ENCODE measurements at places on chromosomes 11 and 22.

GRCh38 chr11:15692739-15693138 lies 578.0 kb downstream of the INSC start:
- peak; percentile 4 for DNase-seq

GRCh38 chr22:33715237-33715985 lies 204.9 kb downstream of the LARGE1 start:
- no peak for DNase-seq

DNA sequence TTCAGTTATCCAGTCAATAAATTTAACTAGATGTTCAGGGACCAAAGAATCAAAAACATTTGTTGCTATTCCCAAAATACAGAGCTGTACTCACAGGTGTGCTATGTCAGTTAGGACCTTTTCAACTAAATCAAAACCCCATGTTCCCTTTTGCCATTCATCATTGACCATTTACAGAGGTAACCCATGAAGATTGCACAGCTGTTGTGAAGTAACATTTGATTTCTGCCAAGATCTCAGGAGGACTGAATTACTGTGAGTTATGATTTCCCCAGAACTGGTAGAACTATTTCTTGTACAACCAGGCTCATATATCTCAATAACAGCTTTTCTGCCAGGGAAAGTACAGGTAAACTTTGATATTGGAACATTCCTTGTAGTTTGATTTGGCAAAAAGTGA lies 131.1 kb upstream of the FIBIN start:
- no peak for DNase-seq

DNA sequence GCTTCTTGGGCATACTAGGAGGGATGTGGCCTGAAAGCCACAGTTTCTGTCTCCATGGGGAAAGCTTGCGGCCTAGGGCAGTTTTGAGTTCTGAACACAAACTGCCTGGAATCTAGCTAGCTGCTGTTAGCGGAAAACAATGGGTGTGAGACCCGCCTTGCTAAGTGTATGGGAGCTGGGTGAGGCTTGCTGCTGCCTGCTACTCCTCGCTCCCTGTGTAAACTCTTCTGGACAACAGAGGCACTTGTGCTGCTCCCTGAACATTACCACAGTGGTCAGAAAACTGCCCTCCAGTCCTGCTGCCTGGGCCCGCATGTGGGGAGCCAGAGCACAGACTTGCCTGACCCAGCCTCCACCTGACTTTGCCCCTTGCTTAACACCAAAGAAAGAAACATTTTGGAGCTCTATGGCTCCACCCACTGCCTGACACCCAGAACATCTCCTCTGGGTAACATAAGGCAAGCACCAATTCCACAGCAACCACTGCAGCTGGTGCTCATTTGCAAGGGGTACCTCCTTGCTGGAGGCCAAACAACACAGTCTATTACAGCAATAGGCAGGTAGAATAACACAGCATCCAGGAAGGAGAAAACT lies 766.3 kb upstream of the RAG2 start:
- no peak for DNase-seq

DNA sequence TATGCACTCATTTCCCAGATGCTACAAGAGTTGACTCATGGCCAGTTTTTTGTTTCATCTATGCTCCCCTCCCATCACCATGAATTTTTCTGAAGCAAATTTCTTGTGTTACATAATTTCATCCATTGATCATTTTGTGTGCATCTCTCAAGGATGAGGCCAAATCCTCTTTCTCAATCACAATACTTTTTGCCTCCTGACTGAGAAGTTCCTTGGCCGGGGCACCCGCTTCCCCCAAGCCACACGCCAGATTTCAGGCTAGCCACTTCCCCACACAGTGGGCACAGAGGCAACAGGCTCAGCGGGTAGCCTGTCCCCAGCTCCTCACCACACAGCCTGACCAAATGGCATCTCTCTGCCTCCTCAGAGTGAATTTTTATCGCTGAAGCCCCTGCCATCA lies 9.8 kb upstream of the DSCAML1 start:
- no peak for DNase-seq

DNA sequence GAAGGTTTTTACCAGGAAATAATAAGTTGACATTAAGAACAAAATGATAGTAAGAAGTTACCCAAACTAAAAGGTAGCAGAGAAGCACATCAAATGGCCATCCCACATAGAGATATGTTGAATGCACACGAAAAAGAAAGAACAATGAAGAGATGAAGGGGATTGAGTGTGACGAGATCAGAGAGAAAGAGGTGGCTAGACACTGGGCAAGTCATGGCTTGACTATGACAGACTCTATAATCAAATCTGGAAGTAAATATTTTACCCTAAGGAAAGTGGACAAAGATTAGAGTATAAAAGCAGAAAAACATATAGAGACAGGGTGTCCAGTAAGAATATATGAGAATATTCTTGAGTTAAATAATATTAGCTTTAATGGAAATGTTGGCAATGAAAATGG lies 31.4 kb downstream of the CASP12 start:
- no peak for DNase-seq

GRCh38 chr11:60164550-60165075 lies 18.3 kb downstream of the MS4A6A start:
- peak; percentile 3 for DNase-seq

DNA sequence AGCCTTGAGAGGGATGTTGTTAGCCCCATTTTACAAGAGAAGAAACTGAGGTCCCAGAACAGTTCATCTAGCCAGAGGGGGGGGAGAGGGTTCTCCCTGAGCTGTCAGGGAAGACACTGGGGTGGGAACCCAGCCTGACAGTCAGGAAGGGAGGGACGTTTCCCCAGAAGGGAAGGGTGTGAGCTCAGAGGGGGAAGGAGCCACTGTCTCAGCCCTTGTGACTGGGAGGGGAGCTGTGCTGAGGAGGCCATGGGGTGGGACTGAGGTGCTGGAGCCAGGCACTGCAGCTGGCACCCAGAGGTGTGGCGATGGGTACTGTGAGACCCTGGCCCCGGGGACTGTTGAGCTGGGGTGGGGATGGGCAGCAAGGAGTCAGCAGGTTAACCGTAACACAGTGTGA lies 35.7 kb downstream of the DAGLA start:
- no peak for DNase-seq

GRCh38 chr11:102079625-102080024 lies 30.6 kb upstream of the YAP1 start:
- no peak for DNase-seq

- peak; percentile 14 for DNase-seq
These were observed 1418.2 kb downstream of the TBC1D22A start for GRCh38 chr22:48180631-48181030.

GRCh38 chr11:1162138-1162475 lies 4.4 kb downstream of the MUC5AC start:
- no peak for DNase-seq

DNA sequence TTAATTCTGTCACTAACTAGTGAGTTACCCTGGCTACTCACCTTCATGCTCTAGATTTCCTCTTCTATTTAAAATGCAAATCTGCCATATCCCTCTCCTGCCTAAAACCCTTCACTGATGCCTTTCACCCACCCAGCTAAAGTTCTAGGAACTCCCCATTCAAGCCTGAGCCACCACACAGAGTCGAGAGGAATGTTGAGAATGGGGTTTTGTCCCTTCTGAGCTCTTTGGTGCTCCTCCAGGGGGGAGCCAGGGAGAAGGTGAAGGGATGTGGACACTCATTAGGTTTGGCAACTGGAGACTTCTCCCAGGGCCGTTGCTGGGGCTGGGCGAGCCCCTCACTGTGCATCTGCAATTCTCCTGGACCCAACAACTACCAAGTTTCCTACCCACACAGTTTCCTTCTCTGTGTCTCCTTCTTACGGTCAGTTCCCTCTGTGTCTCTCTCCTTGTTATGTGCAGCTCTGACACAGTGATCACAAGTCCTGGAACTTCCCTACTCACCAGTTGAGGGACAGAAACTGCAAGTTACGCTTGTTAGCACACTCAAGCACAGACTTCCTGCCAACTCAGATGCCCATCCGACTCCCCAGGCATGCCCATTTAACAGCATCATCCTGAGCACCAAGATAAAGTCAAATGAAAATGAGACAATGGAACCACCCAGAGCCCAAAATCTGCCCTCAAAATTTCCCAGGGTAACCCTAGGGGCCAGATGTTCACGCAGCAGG lies 6.5 kb upstream of the IL10RA start:
- DNase-seq: no peak

DNA sequence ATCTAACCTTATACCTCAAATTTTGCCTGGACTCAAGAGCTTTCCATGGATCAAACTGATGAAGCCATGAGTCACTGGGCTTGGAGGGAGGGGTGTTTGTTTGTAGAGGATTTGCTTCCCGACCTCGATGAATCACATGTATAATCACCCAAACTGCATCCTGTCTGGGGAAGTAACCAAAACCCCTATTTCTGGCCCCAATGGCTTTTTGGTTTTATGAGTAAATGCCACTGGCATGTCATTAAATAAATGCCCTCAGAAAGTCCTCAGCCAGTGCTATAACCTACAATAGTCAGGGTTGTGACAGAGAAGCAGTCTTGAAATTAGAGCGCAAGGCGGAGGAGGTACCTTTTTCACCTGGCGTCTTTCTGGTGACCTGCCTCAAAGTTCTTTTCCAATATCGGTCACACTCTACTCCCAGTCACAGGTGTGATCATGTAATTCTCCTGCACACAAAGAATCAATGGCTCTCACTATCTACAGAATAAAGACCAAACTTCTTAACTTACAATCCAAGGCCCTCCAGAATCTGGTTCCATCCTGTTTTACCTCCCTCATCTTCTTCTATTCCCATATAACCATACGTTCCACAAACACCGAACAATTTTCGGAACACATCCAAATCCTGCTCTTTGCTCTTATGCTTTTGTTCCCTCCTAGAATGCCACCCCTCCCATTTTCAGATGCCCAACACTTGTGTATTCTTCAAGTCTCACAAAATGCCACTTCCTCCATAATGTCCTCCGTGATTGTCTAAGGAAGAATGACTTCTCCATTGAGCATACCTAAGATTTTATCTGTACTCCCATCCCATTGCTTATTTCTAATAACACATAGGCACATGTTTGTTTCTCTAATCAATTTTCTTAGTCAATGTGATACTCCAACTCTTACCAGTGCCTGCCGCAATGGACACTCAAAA lies 81.3 kb upstream of the BLID start:
- DNase-seq: peak; percentile 100

DNA sequence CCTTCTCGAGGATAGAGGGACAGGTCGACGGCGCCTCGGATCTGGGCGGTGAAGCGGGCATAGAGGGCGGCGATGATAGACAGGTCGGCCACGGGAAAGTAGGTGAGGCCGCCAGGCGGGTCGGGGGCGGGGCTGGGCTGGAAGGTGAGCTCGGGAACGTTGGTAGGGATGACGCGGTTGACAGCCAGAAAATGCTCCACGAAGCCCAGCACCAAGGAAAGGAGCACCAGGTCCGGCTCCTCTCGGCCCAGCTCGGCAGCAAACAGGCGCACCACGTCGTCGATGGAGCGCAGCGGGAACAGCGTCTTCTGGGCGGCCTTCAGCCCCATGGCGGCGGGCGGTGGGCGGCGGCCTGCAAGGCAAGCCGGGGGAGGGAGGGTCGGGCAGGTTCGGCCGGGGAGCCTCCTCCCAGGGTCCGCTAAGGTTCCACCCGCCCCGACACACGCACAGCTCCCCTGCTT lies 540 bp downstream of the MEN1 start:
- no peak for DNase-seq

GRCh38 chr22:43272869-43273318 lies 70.3 kb downstream of the SCUBE1 start:
- DNase-seq: peak; percentile 60

- no peak for DNase-seq
These were observed 167.0 kb upstream of the NECTIN1 start for GRCh38 chr11:119895981-119896380.

DNA sequence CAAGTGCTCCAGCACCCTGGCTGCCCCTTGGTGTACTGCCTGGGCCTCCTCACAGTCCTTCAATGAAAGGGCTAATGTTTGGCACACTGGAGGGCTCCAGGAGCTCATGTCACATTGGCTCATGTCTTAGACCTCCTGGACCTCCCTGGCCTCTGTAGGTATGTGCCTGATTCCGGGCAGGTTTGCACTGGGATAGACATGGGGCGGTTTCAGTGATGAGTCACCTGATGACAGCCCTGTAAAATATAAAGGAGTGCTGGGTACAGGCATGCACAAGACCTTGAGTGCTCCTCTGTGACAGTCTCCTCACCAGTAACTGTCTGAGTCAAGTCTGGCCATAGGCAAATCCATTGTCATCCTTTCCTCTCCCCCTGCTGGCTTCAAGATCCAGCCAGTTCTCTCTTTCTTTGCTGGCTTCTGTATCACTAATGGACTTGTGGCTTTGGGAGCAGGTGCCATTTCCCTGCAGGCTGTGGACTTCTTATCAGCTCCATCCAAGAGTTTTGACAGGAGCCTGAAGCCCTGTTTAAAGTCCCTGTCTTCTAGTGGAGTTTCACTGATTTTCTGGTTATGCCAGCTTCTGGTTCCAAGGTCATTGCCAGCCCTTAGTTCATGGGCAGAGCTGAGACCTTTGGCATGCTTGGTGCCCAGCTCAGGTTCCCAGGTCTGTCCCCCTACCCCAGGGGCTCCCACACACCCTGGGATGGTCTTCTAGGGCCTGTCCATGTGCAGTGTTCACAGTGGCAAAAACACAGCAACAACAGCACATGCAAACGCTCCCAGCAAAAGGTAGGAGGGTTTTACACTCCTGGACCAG lies 22.7 kb upstream of the P2RY2 start:
- peak; percentile 85 for DNase-seq

DNA sequence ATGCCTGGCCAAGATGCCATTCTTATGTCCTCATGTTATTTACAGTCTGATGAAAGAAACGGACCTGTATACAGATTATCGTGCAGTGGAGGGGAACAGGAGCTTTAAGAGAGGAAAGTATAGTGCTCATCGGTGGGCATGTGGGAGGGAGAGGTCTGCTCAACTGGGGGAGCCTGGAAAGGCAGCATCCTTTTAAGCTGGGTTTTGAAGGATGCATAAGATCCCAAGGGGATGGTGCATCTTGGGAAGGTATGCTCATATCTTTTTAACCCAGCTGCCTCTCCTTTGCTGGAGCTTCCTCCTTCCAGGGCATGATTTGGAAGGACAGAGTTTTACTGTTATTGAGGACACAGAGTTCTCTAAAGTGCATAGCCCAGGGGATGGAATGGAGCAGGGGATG lies 34.8 kb downstream of the MIAT start:
- no peak for DNase-seq

DNA sequence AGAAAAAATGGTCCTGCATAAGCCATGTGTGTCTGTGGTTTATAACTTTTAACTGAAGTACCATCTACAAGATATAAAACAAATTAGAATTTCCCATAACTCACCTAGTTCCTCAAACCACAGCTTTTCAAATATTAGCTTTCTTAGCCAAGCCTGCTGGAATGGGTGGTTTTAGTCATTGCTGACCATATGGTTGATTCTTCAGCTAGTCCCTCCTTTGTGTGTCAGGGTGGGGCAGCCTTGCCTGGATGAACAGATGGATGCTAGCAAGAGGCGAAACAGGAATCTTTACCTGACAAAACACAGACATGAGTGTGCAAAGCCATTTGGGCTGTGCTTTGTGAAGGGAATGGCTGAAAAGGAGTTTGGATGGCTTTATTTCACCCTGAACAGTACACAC lies 6.9 kb upstream of the B3GNT6 start:
- DNase-seq: no peak

GRCh38 chr11:64185175-64185692 lies 737 bp upstream of the STIP1 start:
- DNase-seq: peak; percentile 84
